ENCODE measurements at places on chromosomes 16 and 17.
A peak's percentile ranks its signal among the peaks of the same experiment; 100 is the strongest.

GRCh38 chr17:57927048-57927723 lies 28.0 kb downstream of the CUEDC1 start:
- DNase-seq: no peak

GRCh38 chr16:57993438-57993837 lies 7.0 kb downstream of the ZNF319 start:
- DNase-seq: no peak

DNA sequence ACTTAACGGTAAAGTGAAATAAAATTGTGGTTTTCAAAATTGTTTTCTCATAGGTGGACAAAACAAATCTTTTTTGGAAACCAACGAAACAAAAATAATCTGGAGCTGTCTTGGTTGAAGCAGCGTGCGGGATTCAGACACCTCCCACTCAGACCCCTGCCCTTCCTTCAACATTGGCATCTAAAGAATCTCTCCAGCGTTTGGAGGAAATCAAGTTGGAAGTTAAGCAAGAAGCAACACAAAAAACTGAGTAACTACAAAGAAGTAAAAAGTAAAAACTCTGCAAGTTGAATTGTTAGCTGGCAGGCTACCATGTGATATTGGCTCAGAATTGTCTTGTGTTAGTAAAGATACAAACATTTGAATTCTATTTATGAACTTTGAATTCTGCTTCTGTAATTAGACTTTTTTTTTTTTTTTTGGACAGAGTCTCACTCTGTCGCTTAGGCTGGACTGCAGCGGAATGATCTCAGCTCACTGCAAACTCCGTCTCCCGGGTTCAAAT lies 361.0 kb upstream of the PMFBP1 start:
- DNase-seq: no peak

DNA sequence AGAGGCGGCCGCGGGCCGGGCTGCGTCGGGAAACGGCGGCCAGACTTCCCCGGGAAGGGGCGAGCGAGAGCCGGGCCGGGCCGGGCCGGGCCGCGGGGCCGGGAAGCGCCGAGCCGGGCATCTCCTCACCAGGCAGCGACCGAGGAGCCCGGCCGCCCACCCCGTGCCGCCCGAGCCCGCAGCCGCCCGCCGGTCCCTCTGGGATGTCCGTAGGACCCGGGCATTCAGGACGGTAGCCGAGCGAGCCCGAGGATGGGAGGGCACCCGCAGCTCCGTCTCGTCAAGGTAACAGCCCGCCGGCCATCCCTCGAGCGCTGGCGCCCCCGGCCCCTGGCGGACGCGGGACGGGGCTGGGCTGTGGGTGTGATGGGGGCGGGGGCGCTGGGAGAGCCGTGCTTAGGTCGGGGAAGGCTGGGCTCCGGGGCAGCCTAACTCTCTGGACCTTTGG lies at the start of gene CRHR1:
TSS of gene CRHR1 (plus strand) at position 28 of the 448 bp plus-strand sequence. CDS start at position 253, 225 bp downstream.
- peak; percentile 22 for DNase-seq

GRCh38 chr16:81796583-81797346 lies 17.7 kb downstream of the PLCG2 start:
- DNase-seq: no peak

GRCh38 chr17:81465910-81466309 lies 46.7 kb downstream of the ACTG1 start:
- DNase-seq: no peak

DNA sequence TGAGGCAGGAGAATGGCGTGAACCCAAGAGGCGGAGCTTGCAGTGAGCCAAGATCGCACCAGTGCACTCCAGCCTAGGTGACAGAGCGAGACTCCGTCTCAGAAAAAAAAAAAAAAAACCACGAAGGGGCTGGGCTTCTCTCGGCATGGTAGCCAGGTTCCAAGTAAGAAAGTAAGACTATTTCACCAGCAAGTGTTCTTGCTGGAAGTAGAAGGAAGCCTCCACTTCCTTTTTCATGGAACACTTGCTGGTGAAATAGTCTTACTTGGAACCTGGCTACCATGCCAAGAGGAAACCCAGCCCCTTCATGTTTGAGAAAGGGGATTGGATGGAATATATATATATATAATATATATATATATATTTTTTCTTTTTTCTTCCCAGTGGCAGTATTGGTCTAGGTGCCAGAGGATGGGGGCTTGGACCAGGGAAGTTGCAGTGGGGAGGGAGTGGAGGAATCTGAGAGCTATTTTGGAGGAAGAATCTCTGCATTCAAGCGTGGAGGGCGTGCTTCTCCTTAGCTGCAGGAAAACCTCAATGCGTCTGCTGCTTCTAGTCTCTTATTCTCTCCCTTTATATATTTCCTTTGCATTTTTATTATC lies 7.2 kb upstream of the N4BP1 start:
- DNase-seq: no peak

- DNase-seq: no peak
These were observed 95.9 kb downstream of the ABCC1 start for GRCh38 chr16:16045296-16045695.

DNA sequence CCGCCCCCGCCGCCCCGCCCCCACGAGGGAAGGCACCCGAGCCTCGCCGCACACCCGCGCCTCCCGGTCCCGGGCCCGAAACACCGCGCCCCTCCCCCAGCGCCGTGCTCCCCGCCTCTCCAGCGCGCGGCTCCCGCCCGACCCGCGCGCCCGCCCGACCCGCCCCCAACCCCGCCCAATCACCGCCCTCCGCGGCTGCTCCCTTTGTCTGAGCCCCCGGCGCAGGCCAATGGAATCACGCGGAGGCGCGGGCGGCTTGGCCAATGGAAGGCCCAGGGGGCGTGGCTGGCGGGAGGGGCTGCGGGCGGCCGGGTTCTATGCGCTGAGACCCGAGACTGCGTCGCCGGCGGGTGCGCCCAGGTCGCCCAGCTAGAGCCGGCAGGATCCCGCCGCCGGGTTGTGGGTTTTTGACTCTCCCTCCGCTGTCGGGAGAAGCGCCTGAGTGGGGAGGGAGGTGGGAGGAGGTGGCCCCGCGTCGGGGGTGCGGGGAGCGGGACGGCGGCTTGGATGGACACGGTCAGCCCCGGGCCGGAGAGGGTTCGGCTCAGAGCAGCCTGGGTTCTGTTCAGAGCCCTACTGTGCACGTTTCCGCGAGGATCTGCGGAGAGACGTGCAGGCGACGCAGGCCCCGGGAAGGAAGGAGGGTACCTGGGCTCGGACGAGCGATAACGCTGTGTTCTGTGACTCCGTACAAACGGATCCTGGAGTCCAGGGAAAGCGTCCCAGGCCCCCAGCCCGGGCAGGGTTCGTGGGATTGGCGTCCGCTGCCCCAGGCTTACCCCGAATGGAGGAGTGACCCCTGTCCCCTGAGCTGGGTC lies 49.0 kb upstream of the BAHCC1 start:
- peak; percentile 93 for DNase-seq

DNA sequence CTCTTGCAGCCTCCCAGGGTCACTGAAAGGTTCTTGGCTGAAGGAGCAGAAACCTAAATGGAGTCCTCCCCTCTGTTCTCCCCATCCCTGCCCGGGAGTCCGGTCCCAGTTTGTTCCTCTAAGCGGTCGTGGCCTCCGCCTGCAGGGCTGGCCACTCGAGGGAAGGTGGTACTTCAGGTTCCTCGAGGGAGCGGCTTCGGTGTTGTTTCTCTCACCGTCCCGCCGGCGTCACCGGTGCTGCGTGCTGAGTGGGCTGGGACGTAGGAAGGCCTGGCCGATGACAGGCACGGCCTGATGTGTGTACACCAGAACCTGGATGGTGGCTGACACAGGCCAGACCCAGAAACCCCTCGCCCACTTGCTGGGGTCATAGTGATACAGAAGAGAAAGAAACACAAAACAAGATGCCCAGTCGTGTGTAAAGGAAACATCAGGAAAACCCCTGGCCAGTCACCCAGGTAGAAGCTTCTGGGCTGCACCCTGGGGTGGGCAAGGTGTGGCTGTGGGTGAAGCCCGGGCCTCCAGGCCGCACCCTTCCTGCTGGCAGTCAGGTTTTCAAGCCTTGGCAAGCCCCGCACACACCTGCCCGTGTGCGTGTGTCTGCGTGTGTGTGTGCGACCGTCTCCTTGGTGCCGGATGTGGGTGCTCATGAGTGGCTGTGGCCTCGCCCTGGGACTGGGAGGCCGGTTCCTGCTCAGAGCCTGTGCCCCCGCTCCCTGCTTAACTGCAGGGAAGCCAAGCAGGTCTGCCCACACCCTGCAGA lies 52.0 kb downstream of the BAIAP2 start:
- DNase-seq: no peak

DNA sequence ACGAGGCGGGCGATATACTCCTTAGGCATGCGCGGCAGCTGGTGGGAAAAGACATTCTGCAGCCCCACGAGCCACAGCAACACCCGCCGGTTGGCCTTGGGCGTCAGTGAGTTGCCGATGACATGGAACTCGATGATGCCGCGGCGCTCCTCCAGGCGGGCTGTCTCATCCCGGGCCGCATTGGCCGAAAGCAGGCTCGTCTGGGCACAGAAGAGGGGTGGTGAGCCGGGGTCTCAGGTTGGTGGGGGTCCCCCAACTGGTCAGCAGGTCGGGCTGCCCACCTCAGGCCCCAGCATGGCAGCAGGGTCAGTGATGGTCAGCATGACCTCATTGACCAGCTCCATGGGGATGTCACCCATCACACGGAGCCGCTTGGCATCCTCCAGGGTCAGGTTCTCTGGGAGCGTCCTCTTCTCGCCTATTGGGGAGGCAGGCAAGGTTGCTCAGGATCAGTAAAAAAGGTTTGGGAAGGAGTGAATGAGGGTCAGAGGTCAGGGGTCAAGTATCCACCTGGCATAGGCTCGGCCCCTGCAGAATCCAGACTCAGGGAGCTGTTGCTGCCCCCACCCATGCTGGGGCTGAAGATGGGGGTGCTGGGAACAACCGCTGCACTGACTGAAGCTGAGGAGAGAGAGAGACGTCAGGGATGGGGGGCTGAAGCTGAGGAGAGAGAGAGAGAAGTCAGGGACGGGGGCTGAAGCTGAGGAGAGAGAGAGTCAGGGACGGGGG lies 3.6 kb downstream of the KAT2A start:
- DNase-seq: no peak

DNA sequence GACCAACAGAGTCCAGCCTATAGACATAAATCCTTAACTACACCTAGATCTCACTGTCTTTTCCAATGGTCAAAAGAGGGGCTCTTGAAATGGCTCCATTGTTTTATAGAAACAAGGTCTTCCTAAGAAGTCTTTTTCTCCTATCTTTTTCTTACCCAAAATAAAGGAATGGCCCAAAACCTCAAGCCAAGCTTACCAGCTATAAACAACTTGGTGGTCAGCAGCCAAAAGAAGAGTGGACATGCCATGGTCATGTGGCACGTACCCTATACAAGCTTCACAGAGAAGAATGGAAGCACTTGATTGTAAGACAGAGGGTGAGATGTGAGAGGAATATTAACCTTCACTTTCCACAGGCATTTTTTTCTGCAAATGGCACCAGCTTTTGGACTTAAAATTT lies 82.1 kb upstream of the GNAO1 start:
- no peak for DNase-seq

DNA sequence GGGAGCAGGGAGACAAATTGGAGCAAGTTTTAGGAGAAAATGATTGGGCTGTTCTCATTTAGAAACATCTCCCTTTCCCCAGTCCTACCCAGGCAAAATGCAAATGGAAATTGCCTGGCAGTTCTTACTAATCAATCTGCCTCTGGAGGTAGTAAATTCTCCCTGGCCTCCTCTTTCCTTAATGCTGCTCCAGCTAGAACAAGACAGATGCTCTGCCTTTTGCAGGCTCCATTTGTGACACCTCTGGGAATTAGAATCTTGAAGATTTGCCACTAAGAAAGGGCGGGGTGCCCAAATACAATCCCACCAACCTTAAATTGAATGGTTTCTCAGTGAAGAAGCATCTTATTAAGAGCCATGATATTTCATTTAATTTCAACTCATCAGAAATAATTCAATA lies 377.7 kb upstream of the CDH11 start:
- DNase-seq: no peak

- no peak for DNase-seq
These were observed 643.5 kb downstream of the CDH11 start for GRCh38 chr16:64478252-64478906.

DNA sequence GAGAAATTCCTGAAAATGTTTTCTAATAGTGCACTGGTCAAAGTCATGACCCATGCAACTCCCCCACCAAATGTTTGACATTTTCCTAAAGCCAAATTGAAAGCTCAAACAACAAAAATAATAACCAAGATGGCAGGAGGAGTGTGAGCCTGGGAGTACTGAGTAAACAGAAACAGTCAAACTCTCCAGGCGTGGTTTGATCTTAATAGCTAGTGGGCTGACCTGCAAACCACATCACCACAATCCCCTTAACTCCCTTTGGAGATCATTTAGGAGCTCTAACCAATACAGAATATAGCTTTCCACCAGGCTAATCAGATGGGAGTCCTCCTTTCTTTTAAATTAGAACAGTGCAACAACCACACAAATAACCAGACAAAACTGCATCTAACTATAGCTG lies 19.2 kb upstream of the MEIOC start:
- DNase-seq: no peak

DNA sequence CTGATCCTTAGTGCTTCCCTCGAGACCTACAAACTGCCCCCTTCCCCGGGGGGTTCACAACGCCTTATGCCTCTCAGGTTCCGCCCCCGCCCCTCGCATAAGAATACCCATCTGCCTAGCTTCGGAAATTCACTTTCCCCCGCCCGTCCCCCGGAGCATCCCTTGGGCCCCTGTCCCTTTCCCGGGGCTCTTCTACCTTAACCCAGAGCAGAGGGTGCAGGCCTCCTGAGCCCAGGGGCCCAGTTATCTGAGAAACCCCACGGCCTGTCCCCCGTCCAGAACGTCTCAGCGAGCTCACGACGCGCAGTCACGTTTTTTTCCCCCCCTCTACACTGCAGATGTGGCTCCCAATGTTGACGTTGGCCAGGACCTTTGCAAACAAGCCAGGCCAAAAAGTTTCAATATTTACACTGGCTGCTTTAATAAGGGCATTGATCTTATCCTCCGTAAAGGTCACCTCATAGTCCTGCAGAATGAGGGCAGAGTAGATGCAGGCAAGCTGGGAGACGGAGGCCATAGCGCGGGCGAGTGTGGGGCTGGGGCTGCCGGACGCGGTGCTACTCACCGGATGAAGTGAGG lies 1.4 kb upstream of the NBR1 start:
- no peak for DNase-seq

DNA sequence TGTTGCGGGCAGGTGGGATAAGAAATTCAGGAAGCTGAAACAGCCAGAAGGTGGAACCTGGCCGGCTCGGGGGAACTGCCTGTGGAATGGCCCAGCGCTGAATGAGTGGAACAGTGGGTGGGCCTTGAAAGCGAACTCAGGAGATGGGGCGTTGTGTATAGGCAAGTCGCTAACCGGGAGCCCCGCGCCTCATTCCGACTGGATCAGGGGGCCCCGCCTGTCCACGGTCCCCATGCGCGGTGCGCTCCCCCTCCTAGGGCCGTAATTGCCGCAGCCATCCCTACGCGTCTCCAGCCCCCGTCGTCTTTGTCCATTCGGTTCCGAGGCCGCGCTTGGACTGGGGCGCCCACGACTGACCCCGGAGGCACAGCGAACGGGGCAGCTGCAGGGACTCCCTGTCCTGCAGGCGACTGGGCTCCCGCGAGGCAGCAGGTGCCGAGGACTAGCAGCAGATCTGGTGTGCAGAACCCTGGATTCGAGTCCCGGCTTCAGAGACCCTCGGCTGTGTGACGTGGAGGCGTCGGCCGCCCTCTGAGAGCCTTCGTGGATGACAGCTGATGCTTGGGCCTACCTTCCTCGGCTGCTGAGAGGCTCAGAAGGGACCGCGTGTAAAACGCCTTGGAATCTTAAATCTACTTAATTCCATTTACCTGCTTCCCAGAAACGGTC lies 10.9 kb upstream of the CA4 start:
- no peak for DNase-seq
